ENCODE measurements at places on chromosomes 13 and 19.

GRCh38 chr19:30653646-30654386 lies 281.6 kb downstream of the ZNF536 start:
- no peaks in the 10 kb centered on the region for H3K27me3 ChIP-seq
- no peak overlapping the region for H3K27ac ChIP-seq
- DNase-seq: no peak
- no peaks in the 10 kb centered on the region for H3K36me3 ChIP-seq
- H3K4me1 ChIP-seq: no peaks in the 10 kb centered on the region

GRCh38 chr13:105502193-105502592 lies 1033.3 kb downstream of the EFNB2 start:
- H3K4me1 ChIP-seq: no peaks in the 10 kb centered on the region
- no peak for DNase-seq
- no peak overlapping the region for H3K27ac ChIP-seq
- no peaks in the 10 kb centered on the region for H3K36me3 ChIP-seq
- H3K4me3 ChIP-seq: no peak overlapping the region

DNA sequence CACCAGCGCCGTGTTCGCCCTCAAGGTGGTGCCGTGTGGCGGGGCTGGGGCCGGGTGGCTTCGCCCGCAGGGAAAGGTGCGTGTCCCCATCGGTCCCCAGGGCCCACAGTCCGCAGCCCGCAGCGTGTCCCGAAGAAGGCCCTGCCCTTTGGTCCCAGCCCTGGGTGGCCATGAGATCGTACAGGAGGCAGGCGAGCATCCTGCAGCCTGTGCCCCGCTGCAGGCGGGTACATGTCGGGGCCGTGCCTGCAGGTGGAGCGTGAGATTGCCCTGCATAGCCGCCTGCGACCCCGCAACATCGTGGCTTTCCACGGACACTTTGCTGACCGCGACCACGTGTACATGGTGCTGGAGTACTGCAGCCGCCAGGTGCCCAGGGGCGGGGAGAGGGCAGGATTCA lies 1.5 kb downstream of the PLK5 start:
- no peak overlapping the region for H3K4me3 ChIP-seq
- H3K27ac ChIP-seq: no peak overlapping the region
- no peaks in the 10 kb centered on the region for H3K36me3 ChIP-seq
- no peak for DNase-seq
- peaks cover 27% of the 10 kb centered on the region for H3K27me3 ChIP-seq
- no peaks in the 10 kb centered on the region for H3K4me1 ChIP-seq

DNA sequence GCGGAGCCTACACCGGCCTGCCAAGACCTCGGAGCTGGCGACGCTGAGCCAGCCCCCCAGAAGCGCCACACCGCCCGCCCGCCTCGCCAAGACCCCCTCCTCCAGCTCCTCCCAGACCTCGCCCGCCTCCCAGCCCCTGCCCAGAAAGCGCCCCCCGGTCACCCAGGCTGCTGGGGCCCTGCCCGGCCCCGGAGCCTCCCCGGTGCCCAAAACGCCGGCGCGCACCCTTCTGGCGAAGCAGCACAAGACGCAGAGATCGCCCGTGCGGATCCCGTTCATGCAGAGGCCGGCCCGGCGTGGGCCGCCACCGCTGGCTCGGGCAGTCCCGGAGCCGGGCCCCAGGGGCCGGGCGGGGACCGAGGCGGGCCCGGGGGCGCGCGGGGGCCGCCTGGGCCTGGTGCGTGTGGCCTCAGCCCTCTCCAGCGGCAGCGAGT lies 10.2 kb downstream of the C19orf25 start:
- H3K27ac ChIP-seq: no peak overlapping the region
- H3K4me1 ChIP-seq: peaks cover 5% of the 10 kb centered on the region
- peaks cover 5% of the 10 kb centered on the region for H3K27me3 ChIP-seq
- no peak for DNase-seq

- H3K4me3 ChIP-seq: no peak overlapping the region
- no peaks in the 10 kb centered on the region for H3K27me3 ChIP-seq
- no peaks in the 10 kb centered on the region for H3K36me3 ChIP-seq
- peak; percentile 36 for DNase-seq
- H3K27ac ChIP-seq: no peak overlapping the region
Observed at GRCh38 chr13:59391696-59392095, 772.0 kb downstream of the DIAPH3 start.

DNA sequence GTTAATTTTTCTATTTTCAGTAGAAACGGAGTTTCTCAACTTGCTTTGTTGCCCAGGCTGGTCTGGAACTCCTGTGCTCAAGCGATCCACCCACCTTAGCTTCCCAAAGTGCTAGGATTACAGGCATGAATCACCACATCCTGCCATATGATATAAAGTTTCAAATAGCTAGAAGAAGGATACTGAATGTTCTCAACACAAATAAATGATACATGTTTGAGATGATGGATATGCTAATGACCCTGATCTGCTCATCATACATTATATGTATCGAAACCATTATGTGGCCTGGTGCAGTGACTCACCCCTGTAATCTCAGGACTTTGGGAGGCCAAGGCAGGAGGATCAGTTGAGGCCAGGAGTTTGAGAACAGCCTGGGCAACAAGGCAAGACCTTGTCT lies 11.5 kb downstream of the CIB3 start:
- H3K27me3 ChIP-seq: no peaks in the 10 kb centered on the region
- H3K4me3 ChIP-seq: no peak overlapping the region
- peak; percentile 69 for DNase-seq
- H3K36me3 ChIP-seq: no peaks in the 10 kb centered on the region

- no peak overlapping the region for H3K4me3 ChIP-seq
- no peak overlapping the region for H3K27ac ChIP-seq
- no peaks in the 10 kb centered on the region for H3K4me1 ChIP-seq
- no peaks in the 10 kb centered on the region for H3K36me3 ChIP-seq
- H3K27me3 ChIP-seq: no peaks in the 10 kb centered on the region
Observed at GRCh38 chr13:76336889-76337844, 549.0 kb downstream of the KCTD12 start.

- H3K4me3 ChIP-seq: no peak overlapping the region
- no peak overlapping the region for H3K27ac ChIP-seq
- no peaks in the 10 kb centered on the region for H3K27me3 ChIP-seq
- H3K4me1 ChIP-seq: no peaks in the 10 kb centered on the region
- no peak for DNase-seq
Observed at GRCh38 chr13:19817510-19818158, 34.9 kb upstream of the PSPC1 start.

DNA sequence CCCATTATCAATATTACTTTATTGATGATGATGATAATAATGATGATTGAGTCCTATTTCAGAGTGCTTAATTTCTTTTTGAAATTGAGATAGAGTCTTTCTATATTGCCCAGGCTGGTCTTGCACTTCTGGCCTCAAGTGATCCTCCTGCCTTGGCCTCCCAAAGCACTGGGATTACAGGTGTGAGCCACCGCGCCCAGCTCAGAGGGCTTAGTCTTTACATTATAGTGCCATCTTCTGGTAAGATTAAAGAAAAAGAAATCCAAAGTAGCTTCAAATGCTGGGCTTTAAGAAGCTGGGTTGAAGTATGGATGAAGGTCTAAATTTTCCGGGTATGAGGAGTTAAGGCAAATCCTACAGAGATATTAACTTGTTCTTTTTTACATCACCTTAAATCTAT lies 3.4 kb upstream of the ZNF333 start:
- H3K4me1 ChIP-seq: no peaks in the 10 kb centered on the region
- no peaks in the 10 kb centered on the region for H3K27me3 ChIP-seq
- no peak overlapping the region for H3K27ac ChIP-seq
- H3K4me3 ChIP-seq: no peak overlapping the region
- H3K36me3 ChIP-seq: no peaks in the 10 kb centered on the region

Measured in astrocyte (in vitro differentiated cells and primary cell).